ENCODE measurements at places on chromosomes 1 and 21. TPM values are rescaled to one million over a fixed set of nuclear protein-coding genes. Genes with fewer than 3 reads are reported as not detected.

The KLF17 gene
- 0.26 TPM for total RNA-seq

The KCNK2 gene
- total RNA-seq, result 9.5 TPM

The VTCN1 gene
- not detected for total RNA-seq

The NES gene
- total RNA-seq, result 159 TPM

The SLC30A10 gene
- total RNA-seq, result 0.44 TPM

The CHI3L1 gene
- total RNA-seq, result 0.06 TPM

The S100A10 gene
- total RNA-seq, result 117 TPM

The GBP7 gene
- not detected for total RNA-seq

The RBM11 gene
- not detected for total RNA-seq

The MR1 gene
- 33.4 TPM for total RNA-seq

The SPRR2F gene
- not detected for total RNA-seq

The RNU1-2 gene
- 1,390 TPM for total RNA-seq

The ASCL5 gene
- total RNA-seq, result not detected

The ALX3 gene
- total RNA-seq, result not detected

The DMAP1 gene
- total RNA-seq, result 17.7 TPM

The TENT5C gene
- total RNA-seq, result 1.1 TPM

The BCAN gene
- not detected for total RNA-seq

The RNU1-1 gene
- 565 TPM for total RNA-seq

The TRIM46 gene
- 4.2 TPM for total RNA-seq

The AQP10 gene
- total RNA-seq, result under 0.01 TPM

The FAF1 gene
- 48.6 TPM for total RNA-seq

The IL12RB2 gene
- total RNA-seq, result not detected

The ARHGEF19 gene
- total RNA-seq, result 2.2 TPM

The SLC5A9 gene
- not detected for total RNA-seq
